ENCODE measurements at places on chromosomes 1 and 21.

DNA sequence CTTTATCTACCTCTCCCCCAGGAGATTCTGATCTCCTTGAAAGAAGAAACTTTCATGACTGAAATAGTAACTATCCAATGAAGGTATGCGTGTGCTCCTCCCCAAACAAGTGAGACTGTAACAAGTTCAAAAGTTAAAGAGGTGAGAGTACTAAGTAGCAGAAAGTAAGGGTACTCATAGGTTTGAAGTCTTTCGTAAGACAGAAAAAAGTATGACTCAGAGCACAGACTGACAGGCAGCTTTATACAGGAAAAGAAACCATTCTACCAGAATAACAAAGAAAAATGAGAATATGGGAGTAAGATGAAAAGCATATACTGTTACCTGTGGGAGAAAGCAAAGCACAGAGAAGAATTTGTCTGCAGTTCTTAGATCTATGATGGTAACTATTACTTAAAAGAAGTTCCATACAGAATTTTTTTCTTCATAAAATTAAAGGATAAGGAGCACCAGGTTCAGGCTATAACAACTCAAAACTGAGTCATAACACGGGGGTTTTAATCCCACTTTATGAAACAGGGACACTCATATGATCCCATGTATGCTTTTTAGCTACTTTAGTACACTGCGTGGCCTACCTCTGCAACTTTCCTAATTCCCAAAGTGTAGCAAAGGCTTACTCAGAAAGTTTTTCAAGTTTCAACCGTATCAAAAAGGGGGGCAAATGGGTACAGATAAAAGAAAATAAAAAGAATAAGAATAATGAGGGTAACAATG is 52.0 kb downstream of the FOXJ3 start:
- no peak for DNase-seq

DNA sequence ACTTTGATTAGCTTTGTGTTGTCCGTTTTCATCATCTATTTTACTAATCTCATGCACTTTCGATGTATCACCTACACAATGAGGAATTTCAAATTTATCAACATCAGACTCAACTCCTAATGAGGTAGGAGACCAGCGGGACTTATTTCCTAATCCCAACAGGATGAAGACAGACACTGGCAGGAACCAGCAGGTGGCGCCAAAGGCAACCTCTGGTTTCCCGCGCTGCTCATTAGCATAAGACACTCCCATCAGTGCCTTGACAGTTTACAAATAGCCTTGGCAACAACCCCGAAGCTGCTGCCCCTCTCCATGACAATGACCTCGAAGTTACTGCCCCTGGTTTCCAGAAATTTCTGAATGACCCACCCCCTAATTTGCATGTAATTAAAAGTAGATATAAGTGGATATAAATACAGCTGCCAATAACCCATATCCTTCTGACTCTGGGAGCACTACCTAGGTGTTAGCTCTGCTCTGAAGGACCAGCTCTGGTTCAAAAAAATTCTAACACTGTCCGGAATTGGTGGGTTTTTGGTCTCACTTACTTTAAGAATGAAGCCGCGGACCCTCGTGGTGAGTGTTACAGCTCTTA is 974.8 kb downstream of the ADGRL2 start:
- DNase-seq: peak; percentile 52

DNA sequence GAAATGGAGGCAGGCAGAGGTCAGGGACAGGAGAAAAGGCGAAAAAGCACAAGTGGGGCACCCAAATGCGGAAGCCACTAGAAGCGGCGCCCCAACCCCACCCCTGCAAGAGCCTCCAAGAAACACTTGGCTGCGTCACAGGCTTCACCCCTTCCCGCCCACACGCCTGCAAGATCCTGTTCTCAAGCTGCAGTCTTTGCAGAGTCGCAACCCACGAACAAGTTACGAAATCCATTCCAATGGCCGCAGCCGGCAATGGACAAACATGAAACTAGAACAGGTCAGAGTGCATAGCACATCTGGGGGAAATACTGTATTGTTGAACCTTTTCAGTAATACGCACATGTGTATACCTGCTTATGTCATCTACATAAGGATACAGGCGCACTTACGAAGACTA is 103.6 kb downstream of the PSMG1 start:
- DNase-seq: peak; percentile 35

- DNase-seq: no peak
Observed at GRCh38 chr1:108551137-108551862, 8.6 kb upstream of the EEIG2 start.

GRCh38 chr1:3518256-3518655 is 63.8 kb downstream of the ARHGEF16 start:
- no peak for DNase-seq

DNA sequence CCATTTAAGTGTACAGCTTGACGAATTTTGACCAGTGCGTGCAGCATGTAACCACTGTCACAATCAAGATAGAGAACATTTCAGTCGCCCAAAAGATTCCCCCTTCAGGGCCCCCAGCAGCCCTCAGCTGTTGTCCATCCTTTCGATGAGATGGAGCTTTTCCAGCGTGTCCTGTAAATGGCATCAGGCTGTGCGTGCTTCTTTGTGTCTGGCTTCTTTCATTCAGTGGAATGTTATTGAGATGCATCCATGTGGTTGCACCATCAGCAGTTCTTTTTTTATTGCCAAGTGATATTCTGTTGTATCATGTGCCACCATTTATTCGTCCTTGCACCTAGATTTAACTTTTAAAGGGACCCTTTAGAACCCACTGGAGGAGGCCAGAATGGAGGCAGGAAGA is 21.9 kb downstream of the UBE2Q1 start:
- DNase-seq: no peak

DNA sequence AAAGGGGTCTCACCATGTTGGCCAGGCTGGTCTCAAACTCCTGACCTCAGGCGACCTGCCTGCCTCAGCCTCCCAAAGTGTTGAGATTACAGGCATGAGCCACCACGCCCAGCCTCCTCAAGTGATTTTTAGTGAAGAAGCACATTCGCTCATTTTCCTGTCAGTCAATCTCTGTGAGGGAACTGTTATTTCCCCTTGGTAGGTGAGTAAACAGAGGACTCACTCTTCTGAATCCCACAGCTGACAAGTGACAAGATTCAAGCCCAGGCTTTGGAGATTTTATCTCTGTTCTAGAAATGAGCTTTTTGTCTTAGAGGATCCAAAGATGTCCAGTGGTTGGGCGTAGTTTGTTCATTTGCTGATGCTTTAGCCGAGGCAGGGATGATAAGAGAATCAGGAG is 43.9 kb upstream of the TACSTD2 start:
- DNase-seq: no peak

- DNase-seq: no peak
Observed at GRCh38 chr1:212678456-212679410, 20.9 kb downstream of the BATF3 start.

DNA sequence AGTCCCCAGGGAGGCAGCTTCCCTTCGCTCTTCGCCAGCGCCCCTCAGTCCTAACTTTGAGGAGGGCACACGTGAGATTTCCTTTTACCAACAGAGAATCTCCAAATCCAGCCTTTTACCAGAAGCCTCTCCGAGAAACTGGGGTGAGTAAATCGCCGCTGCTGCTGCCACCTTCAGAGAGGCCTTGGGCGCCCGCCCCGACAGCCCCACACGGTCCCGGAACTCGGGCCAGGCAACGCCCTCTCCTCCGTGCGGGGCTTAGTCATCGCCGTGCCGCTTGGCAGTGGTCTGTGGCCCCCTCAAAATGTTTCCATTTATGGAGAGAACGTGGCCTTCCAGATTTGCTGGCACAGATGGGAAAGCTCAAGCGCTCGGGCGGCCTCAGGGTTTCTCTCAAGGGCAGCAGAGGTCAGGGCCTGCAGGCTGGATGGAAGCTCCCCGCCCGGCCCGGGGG is 41.4 kb upstream of the COL6A2 start:
- DNase-seq: no peak

- no peak for DNase-seq
Observed at GRCh38 chr1:72202761-72203160, 79.6 kb downstream of the NEGR1 start.

GRCh38 chr1:155051777-155052398 is 772 bp downstream of the ADAM15 start:
- no peak for DNase-seq

DNA sequence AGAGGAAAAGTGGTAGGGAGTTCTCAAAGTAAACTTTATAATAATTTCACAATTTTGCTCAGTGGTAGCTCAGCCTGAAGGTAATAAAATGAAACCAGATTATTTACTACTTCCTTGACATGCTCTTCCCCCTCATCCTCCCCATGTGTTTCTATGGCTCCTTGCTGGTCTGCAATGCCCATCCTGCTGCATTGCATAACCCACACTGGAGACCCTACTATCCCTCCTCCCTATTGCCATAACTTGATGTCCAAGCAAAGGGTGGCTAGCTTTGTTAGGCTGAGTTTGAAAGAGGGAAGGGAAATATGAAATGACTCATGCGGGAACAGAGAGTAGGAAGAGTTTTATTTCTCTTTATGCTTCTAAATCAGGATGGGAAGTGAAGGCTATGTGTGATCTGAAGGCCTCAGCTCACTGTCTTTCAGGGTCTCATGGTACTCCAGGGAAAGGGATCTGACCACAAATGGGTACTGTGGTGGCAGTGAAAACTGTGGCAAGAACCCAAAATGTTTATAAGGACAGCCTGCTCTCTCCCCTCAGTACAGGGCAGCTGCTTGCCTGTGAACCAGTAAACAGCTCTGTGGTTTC is 36.4 kb upstream of the HSD17B7 start:
- no peak for DNase-seq

DNA sequence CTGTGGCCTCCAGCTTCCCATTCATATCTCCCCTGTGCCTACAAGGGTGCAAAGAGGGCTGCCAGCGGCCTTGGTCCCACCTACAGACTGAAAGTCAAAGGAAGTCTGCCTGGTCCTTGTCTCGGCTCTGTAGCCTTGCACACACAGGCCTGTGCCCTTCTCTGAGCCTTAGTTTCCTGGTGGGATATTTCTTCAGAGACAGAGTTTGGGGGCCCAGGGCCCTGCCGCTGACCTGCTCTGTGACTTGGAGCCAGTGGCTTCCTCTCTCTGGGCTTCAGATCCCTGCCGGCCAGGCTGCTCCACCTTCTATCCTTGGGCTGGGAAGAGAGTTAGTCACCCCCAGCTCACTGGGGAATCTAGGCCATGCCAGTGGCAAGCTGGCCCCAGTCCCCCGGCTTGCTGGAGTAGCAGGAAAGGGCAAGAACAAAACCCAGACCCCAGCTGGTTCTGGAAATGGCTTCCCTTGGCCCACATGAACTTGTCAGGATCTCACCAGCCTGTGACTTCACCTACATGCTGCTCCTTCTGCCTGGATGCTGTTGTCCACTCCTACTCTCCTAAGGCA is 1.0 kb upstream of the TMEM61 start:
- no peak for DNase-seq

DNA sequence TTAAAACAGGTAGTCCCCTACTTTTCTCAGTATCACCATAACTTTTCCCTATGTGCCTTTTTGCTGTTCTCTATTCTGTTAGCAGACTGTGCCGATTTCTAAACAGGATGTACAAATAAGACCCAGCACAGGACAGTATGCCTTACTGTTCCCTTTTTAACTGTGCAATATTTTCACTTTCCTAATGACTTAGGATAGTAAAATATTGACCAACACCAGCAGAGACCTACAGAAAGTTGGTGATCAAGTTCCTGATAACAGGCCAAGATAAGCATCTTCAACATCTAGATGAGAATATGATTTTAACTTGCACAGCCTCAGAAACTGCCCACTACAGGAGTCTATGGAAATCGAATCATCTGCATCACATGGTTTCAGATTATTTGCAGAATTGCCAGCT is 42.0 kb downstream of the ADSS2 start:
- DNase-seq: no peak

GRCh38 chr1:212214325-212214724 is 70.9 kb upstream of the PPP2R5A start:
- no peak for DNase-seq

- peak; percentile 76 for DNase-seq
Observed at GRCh38 chr1:37922767-37923550, 23.9 kb downstream of the INPP5B start.

DNA sequence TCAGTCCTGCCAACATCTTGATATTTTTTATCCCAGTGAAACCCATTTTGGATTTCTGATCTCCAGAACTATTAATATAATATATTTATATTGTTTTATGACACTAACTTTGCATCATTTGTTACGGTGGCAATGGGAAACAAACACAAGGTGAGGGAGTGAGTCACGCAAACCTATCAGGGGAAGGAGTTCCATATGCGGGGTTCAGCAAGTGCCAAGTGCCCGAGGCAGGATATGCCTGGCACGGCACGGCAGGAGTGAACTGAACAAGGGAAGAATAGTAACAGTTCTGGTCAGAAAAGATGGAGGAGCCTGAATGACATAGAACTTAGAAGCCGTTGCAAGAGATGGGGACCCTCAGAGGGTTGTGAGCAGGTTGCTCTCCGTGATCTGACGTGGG is 7.7 kb upstream of the IL10RB start:
- DNase-seq: no peak

DNA sequence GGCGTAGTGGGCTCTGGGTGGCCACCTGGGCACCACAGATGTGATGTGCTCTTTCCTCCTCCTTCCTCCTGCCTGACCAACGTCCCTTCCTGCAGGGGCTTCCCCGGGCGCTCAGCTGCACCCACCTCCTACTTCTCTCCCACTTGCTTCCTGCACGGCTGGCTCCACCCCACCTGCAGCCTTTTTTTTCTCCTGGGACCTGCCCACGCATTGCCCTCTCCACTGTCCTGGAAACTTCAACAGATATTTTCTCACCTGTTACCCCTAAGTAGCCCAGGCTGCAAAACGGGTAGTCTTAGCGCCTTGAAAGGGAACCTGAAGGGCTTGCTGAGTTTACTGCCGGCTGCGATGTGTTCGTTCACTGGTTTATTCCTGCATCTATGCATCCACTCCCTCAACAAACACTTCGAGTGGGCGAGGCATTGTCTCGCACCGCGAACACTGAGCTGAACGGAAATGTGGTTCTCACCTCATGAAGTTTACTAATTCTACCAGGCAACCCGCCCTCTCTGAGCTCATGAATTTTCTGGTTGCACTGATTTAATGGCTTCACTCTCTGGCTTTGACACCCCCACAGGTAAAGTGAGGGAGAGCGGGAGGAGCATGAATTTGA is 23.6 kb downstream of the ZBTB18 start:
- no peak for DNase-seq

GRCh38 chr1:100941098-100941527 is 45.2 kb downstream of the SLC30A7 start:
- DNase-seq: no peak

- DNase-seq: no peak
Observed at GRCh38 chr1:157992833-157993146, 655 bp upstream of the KIRREL1 start.

GRCh38 chr1:43241413-43241836 is 28.4 kb upstream of the TMEM125 start:
- no peak for DNase-seq

- no peak for DNase-seq
Observed at GRCh38 chr1:92961896-92962752, 862 bp upstream of the DIPK1A start.

GRCh38 chr1:67618285-67619018 is 66.5 kb upstream of the GADD45A start:
- DNase-seq: no peak

DNA sequence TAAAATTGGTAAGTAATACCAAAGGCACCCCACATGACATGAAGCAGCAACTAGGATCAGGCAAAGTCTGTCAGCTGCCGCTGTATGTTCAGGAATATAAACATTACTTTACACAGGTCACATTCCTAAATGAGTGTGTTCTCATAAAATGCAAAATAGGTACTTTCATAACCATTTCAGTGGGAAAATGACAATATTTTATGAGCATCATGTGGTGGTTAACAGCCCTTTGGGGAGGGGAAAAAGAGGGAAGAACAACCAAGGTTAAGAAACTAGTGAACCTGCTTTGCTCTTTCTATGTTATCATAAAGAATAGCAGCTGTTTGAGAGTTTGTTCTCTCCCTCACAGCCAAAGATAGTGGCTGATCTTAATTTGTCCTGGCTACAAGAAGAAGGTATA is 105.4 kb upstream of the LBR start:
- no peak for DNase-seq

- DNase-seq: peak; percentile 44
Observed at GRCh38 chr1:231550448-231550781, 21.9 kb downstream of the TSNAX start.

All from K562 (cell line).